CD4-positive, alpha-beta T cell treated with Interleukin-2 at 100 ng/mL for 4 hours (primary cell): ENCODE measurements at places on chromosomes 13 and 19.

GRCh38 chr13:24727731-24728601 is 36.0 kb upstream of the RNF17 start:
- peak; percentile 75 for DNase-seq

DNA sequence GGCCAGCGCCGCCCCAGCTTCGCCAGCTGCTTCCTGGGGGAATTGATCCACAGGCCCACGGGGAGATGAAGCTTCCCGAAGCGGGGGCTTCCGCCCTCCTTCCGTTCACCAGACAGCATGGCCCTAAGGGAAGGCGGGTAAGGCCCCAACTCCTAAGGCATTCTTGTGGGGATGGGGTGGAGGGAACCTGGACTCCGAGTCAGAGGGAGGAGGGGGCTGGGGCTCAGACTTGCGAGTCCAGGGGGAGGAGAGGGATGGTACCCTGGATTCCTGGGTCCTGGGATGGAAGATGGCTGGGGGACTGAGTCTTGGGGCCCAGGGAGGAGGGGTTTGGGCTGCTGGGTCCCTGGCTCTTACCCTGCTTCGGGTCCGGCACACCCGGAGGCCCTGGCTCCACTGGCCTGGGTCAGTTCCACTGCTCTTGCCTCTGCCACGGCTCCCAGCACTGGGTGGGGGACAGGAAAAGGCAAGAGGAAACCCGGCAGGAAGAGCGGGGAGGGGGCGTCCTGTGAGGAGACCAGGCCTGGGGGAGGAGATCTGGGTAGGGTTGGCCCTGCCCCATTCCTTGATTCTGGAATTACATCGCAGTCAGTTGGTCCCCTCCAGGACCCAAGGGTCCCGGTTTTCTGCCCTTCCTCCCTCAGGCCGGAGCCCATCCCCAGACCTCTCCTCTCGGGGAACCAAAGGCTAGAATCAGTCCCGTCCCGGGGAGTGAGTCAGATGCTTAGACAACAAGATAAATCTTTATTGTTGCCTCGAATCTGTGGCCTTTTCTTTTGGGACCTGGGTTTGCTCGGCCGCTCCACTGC is at the start of gene RASIP1:
Gene RASIP1, minus strand, starts transcription at position 447 of the 809 bp plus-strand sequence. Its CDS starts 328 bp downstream, at position 119.
- DNase-seq = no peak

GRCh38 chr19:772730-773436 is 22.0 kb downstream of the MISP start:
- DNase-seq = no peak

DNA sequence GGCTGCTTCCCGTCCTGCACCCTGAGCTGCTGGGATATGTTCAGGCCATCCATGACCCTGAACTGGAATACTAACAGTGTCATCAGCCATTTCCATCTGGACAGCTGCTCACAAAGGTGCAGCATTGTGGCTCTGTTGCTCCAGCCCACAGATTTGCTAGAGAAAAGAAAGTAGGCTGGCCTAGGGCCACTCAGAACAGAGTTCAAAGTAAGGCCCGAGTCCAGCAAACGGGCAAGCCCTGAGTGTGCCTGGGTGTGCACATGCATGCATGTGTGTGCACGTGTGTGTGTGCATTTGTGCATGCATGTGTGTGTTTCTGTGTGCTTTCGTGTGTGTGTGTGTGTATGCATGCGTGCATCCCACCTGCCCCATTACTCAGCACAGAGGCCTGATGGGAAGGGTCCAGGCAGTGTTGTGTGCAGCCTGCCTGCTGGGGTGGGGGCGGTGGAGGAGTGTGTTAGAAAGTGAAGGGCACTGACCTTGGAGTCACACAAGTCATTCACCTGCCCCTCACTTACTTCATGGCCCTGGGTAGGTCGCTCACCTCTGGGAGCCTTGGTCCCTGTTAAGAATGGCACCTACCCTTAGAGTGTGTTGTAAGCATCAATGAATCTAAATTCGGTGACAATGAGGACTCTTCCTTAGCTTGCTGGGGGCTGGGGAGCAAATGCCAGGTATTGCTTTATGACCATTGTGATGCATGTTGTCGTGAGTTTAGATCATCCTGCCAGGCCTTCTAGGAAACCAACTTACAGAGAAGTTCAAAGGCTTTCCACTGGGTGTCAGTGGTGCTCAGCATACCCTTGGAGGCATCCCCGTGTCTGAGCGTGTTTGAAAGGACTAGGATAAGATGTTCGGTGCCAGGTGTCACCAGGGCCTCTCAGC is 53.2 kb downstream of the GPR12 start:
- DNase-seq = peak; percentile 39

- DNase-seq = no peak
Measured at GRCh38 chr19:366951-367350, 22.4 kb upstream of the MIER2 start.

DNA sequence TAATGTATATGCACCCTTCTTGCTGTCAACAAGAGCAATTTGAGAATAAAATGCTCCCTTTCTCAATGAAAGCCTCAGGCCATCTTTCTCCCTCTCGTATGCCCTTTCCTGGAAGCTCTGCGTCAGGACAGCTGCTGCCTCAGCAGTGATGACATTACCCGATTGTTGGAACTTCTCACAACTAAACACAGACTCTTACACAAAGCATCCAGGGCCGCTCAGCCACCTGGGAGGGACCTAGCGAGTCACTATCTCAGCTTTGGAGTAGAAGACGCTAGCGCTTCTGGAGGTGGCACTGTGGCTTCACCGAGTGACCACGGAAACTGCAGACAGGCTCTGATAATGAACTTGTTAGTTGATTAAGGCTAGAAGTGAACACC is 153.2 kb upstream of the SOX1 start:
- no peak for DNase-seq

GRCh38 chr13:34419025-34419424 is 523.0 kb upstream of the NBEA start:
- DNase-seq = no peak

DNA sequence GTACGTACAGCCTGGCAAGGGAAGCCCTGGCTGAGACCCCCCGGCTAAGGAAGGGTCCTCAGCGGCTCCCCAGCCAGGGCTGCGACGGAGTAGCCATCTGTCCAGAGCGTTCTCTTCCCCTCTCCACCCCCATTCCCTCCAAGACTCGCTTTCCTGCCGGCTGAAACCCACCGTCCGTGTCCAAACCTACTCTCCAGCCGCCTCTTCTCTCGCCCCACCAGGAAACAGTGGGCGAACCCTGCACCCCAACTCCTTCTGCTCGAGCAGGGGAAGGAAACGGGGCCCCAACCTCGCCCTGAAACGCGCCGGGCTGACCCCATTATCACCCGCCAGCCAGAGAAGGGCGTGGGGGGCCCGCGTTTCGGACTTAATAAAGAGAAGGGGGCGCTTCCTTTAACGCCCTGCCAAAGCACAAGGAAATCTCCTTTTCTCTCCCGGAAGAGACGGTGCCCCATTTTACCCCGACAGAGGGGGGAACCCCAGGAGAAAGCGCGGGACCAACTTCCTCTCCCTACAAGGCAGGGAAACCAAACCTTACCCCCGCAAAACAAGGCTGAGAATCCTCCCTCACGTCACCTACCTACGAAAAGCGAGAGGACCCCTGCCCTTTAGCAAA is 2.5 kb downstream of the ZC3H4 start:
- peak; percentile 50 for DNase-seq

DNA sequence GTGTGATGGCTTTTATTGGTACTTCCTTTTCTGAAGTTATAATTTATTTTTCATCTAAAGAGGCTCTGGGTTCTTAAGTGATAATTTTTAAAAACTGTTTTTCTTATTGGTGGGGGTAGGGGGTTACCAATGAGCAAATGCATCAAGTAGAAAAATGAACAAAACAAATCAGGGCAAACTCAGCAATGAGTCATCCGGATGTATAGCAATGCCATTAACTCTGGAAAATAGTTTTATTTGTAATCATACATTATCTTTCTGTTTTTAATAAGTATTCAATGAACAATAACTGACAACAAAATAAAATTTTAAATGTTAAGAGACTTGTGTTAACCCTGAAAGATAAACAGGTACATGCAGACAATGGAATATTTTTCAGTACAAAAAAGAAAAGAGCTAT is 67.6 kb downstream of the UFM1 start:
- DNase-seq = no peak

DNA sequence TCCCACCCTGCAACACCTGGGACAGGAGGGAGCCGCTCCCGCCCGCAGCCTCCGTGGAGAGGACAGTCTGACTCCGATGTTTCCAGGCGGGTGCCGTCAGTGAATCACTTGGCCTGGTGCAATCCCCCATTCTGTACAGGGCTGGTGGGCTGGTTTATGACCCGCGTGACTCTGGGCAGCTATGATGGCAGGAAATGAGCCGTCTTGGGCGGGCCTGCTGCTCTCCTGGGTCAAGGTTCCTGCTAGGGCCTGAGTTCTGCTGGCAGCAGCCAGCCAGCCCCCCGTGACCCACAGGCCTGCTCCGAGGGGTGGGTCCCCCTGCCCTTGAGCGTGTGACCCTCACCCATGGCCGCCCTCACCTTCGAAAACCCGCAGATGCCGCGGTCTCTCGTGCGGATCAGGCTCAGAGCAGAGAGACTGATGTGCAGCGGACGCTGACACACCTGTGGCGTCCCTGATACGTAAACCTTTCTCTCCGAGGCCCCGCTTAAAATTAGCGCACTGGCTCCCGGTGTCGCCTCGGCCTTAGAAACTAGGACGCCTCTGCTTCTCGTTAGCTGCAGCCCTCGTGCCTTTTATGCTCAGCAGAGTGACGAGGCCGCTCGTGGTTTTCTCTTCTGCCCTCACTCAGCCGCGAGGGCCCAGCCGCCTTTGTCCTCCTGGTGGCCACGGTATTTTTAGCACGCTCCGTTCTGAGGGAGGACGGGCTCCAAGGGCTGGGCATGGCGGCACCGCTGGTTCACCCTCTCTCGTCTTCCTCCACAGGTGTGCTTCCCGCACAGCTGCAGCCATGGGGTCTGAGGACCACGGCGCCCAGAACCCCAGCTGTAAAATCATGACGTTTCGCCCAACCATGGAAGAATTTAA is 63.4 kb downstream of the KDM4B start:
- DNase-seq = no peak

- no peak for DNase-seq
Measured at GRCh38 chr19:31818798-31819105, 469.5 kb upstream of the TSHZ3 start.

DNA sequence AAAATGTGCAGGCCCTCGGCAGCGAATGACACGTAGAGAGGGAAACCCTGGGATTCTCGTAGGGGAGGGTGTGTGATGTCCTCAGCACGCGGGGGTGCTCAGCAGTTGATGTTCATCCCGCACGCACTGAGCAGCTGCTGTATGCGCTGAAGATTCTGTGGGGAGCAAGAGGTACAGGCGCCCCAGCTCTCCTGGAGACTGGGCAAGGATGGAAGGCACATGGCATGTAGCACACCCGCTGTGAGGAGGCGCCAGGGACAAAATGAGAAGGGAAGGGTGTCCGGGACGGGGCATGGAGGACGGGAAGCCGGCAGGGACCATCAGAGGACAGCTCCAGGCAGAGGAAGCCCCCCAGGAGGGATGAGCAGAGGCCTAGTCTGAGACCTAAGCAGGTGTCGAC is 15.4 kb downstream of the ATP11A start:
- no peak for DNase-seq

DNA sequence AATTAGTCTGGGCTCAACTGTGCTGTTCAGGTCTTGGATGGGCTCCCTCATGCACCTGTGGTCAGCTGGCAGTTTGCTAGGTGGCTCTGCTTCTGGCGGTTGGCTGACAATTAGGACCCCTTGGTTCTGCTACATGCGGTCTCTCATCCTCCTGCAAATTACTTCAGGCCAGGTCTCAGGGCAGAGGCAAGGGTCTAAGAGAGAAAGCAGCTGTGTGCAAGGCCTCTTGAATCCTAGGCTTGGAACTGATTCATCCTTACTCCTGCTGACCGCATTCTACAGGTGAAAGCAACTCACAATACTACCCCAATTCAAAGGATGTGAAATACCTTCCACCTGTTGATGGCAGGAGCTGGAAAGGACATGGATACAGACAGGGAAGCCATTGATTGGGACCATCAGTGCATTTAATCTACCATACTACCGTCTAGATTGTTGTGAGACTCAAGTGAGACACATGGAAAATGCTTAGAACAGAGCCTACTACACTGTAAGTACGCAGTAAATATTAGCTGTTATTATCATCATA is 19.1 kb downstream of the CBY2 start:
- no peak for DNase-seq

DNA sequence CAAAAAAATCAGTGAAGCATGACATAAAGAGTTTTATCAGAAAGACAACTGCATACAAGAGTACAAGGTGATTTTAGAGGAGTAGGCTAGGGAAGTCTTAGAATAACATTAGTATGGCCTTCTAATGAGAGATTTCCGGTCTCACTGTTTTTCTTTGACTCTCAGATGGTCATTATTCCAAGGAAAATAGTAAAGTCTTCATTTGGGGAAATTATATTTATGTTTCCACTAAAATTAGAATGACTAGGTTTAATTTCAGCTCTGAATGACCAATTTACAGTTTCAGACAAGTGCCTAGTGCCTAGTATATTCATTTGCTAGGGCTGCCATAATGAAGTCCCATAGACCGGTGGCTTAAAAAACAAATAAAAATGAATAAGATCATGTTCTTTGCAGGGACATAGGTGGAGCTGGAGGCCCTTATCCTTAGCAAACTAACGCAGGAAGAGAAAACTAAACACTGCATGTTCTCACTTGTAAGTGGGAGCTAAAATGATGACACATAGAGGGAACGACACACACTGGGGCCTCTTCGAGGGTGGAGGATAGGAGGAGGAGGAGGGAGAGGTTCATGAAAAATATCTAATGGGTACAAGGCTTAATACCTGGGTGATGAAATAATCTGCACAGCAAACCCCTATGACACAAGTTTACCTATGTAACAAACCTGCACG is 303.1 kb downstream of the PCDH9 start:
- no peak for DNase-seq

DNA sequence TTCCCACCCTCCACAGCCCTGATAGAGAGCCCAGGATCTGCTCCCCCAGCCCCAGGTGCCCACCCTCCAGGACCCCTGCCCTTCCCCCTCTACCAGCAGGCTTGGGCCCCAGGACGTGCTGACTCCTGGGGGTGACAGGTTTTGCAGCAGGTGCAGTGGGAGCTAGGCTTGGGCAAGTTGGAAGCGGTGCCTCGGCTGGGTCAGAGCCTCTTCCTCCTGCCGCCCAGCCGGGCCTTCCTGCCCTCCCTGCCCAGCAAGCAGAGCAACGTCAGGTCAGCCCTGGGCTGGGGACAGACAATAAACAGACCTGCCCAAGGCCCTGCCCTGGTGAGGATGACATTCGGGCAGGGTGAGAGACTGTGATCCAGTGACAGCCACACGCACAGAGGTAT is 9.2 kb upstream of the NCCRP1 start:
- DNase-seq = no peak

GRCh38 chr19:16098821-16099220 is 12.9 kb upstream of the RAB8A start:
- DNase-seq = no peak

GRCh38 chr19:3863648-3864047 is 5.2 kb downstream of the ZFR2 start:
- DNase-seq = no peak
